CD4-positive, alpha-beta T cell treated with Interleukin-4 for 4 hours (primary cell): ENCODE measurements at places on chromosomes 2 and 18.
A peak's percentile ranks its signal among the peaks of the same experiment; 100 is the strongest.

DNA sequence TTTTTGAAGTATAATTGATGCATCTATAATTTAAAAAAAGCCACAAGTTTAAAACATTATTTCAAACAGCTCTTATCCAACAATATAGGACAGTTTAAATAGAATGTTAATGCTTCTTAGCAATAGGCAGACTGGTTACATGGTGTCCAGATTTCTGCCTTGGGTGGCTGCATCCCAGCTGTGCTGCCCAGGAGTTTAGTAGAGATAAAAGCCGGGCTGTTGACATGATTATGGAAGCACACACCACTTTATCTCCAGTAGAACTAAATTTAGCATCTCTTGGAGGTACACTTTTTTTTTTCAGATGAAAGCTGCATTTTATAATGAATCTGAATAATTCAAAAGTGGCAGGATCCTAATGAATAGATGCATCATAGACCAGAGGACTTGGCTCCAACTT lies 309.7 kb downstream of the PLCL1 start:
- DNase-seq: no peak

DNA sequence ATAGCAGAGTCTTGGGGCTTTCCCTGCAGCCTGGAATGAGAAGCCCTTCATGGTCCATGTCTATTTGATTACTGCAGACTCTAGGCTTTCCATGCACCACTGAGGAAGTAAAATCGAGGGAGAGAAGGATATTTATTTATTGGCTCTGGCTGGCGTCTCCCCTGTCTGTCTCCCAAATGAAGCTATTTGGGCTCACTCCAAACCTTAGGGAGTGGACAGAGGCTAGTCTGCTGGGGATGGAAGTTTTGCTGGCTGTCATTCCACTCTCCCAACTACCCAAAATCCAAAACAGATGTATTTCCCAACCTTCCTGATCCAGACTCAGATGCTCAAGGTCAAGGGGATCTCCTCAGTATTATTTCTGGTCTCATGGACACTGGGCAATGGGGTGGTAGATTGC lies 33.7 kb downstream of the TMEM17 start:
- no peak for DNase-seq

GRCh38 chr2:33652830-33653229 lies 53.7 kb upstream of the FAM98A start:
- DNase-seq: no peak

GRCh38 chr18:53937037-53937436 lies 287.4 kb downstream of the MBD2 start:
- DNase-seq: no peak

GRCh38 chr2:105290981-105291660 lies 38.4 kb downstream of the TGFBRAP1 start:
- no peak for DNase-seq

DNA sequence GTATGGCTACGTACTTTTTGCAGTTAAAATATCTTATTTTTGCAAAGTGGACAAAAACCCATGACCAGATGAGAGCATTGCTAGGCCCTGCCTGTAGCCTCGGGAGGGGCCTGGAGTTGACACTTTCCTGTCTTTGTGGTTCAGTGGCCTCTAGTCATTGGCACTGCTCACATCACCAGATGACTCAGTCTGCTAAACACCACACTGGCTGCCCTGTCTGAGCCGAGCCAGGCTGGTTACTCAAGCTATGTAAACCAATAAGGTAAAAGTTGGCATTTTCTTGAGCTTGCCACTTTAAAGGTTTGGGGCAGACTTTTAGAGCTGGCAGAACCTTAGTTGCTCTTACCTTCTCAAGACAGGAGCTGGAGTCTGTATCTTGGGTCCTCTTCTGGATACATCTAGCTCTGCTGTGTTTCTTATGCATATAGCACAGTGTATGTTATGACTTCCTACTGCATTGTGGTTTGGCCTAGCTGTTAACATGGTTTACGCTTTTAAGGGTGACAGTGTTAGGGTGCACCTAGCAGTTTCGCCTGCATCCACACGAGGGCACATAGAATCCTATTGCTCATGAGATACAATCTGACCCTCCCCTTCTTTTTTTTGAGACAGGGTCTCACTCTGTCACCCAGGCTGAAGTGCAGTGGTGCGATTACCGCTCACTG lies 76.4 kb downstream of the AP1S3 start:
- peak; percentile 74 for DNase-seq

GRCh38 chr2:157901325-157901724 lies 25.2 kb upstream of the ACVR1 start:
- peak; percentile 35 for DNase-seq

DNA sequence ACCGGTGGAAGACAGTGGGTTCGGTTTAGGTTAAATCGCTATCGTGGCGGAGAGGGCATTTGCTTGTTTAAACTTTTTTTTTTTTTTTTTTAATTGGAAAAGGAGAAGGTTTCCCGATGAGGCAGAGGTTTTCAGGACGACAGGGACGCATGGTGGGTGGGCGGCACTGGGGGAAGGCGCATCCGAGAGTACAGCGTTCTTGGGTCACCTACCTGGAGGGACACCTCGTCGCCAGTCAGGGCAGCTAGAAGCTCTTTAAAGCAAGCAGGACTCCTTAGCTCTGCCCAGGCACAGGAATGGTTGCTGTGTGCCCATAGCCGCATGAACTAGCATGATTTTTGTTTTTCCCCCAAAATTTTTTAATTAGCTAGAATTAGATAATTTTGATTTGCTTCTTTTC lies 437 bp downstream of the LDLRAD4 start:
- DNase-seq: no peak

DNA sequence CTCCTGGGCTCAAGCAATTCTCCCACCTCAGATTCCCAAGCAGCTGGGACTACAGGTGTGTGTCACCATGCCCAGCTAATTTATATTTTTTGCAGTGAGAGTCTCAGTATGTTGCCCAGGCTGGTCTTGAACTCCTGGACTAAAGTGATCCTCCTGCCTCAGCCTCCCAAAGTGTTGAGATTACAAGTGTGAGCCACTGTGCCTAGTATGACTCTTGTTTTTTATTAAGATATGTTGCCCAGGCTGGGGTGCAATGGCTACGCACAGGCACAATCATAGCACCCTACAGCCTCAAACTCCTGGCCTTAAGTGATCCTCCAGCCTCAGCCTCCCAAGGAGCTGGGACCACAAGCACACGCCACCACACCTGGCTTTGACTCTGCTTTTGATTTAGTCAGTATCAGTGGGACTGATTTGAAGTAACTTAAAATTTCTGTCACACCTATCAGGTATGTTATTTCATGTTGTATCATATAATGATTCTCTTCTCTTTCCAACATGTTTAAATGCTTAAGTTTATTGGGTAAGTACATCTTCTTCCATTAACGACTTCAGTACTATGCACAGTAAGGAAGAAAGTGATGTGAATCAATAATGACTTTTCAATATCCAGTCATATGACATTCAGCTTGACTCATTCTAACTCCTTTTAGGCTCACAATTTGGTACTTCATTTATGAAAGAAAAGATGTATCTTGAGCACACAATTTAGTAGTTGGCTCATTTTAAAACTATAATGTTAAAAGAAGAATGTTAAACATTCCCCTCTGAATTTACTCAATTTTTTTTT lies 6.3 kb downstream of the PPP4R3B start:
- DNase-seq: no peak

DNA sequence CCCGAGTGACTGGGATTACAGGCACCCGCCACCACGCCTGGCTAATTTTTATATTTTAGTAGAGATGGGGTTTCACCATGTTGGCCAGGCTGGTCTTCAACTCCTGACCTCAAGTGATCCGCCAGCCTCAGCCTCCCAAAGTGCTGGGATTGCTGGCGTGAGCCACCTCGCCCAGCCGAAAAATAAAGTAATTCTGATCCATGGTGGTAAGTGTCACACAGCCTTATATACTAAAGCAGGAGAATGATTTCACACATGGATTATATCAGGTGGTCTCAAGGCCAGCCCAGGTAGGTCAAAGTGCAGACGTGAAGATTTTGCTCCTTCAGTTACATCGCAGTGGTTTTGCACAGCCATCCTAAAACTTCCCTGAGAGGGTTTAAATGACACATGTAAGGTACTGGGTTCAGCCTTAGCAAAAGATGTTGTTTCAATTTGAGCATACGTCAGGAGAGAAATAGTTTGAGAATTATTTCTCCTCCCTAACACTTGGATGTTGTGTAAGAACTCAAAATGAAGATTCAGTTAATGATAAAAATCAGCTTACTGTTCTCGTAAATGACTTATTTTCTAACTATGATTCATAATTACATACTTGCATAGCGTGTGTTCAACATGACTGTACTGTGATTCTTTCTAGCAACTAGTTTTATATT lies 93.0 kb upstream of the SLC39A10 start:
- peak; percentile 69 for DNase-seq

DNA sequence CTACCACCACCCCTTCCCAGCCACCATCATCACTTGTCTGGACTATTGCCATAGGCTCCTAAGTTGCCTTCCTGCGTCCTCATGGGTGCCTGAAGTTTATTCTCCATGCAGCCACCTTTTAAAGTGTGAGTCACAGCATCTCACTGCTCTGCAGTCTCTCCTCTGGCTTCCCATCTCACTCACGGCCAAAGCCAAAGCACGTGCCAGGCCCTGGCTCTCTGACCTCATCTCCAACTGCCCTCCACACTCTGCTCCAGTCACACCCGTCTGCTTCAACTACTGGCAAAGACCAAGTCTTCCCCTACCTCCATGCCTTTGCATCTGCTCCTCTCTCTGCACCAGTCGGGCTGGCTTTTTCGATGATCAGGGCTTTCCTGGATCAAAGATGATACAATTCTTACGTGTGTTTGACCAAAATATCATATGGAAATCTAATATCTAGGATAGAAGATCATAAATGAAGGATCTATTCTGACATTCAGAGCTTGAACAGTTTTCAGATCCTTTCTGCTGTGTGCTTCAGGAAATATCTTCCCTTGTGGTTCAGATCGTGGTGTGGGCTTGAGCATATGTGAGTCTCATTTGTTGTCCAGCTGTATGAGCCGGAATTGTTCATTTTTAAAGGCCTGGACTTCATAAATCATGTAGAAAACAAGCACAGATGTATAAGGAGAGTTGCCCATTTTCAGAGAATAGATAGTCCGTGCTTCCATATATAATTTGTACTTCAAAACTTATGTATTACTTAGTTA lies 175.6 kb downstream of the PRKCE start:
- no peak for DNase-seq

DNA sequence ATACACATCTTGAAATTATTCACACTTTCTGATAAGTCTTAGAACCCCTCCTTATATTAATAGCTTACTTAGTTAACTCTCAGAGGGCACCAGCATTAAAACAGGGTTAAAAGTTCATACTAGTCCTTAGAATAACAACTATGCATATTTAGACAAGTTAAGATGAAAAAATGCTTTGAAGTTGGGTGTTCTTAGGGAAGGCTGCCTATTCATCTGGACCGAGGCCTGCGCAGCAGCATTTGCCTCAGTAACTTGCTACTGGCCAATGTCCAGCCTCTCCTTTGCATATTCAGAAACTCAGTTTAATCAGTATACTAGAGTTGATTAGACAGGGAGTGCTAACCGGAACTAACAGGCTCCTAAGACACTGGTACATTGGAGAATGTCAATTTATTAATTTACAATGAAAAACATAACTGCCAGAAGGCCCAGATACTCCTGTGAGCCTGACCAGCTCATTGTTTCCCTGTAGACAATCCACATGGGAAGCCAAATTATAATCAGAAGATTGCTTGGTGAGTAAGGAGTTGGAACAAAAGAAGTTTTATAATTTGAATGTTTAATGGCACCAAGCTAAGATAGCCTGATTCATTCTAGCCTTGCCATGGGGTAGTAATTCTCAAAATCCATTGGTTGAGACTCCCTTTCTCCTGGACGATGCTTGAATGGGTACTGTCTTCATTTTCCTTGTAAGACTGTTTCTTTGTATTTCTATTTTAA lies 48.9 kb downstream of the DYNC1I2 start:
- no peak for DNase-seq

- no peak for DNase-seq
Measured at GRCh38 chr2:128618642-128619041, 300.0 kb upstream of the HS6ST1 start.

GRCh38 chr2:129806317-129806716 lies 173.1 kb upstream of the RAB6C start:
- no peak for DNase-seq

GRCh38 chr2:205002390-205002789 lies 457.1 kb downstream of the PARD3B start:
- no peak for DNase-seq

- DNase-seq: no peak
Measured at GRCh38 chr2:231397011-231397927, 1.8 kb downstream of the B3GNT7 start.

- DNase-seq: no peak
Measured at GRCh38 chr2:183000846-183001245, 37.4 kb downstream of the NCKAP1 start.

GRCh38 chr2:129285012-129285411 lies 694.5 kb upstream of the RAB6C start:
- no peak for DNase-seq

DNA sequence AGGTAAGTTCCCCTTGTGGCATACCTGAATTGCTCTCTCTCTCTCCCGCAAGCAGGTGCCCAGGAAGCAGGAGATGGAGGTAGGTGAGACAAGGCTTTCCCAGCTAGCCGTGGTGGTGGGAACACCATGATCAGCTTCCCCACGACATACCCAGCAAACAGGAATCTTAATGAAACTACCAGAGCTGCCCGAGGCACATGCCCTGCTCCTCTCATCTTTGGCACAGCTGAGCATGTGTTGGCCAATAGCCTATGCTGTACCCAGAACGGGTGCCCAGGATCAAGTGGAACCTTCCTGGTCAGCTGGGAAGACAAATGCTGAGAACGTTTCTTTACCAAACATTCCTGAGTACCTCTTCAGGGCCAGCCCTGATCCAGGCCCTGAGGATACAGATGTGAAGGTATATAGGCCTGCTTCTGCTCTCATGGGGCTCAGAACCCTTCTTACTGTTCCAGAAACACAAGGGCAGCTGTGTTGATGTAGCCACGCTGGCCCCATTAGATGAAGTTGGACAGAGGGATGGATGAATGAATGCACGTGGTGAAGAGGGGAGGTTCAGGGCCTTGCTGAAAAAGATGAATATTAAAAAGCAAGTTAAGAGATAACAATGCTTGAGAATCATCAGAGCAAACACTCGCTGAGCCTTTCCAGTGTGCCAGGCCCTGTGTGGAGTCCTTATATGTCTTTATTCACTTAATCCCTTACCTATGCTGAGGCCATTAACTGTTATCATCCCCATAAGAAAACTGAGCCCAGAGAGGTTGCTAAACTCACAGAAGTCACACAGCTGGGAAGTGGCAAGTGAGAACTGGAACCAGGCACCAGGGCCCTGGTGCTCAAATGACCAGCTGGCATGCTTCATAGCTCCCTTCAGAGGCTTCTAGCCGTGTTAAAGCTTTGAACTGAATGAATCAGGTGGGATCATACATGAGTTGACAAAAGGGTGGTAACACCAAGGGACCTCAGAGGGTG lies 68.8 kb upstream of the TMEM247 start:
- no peak for DNase-seq
